ENCODE measurements at places on chromosomes 5 and 9.

DNA sequence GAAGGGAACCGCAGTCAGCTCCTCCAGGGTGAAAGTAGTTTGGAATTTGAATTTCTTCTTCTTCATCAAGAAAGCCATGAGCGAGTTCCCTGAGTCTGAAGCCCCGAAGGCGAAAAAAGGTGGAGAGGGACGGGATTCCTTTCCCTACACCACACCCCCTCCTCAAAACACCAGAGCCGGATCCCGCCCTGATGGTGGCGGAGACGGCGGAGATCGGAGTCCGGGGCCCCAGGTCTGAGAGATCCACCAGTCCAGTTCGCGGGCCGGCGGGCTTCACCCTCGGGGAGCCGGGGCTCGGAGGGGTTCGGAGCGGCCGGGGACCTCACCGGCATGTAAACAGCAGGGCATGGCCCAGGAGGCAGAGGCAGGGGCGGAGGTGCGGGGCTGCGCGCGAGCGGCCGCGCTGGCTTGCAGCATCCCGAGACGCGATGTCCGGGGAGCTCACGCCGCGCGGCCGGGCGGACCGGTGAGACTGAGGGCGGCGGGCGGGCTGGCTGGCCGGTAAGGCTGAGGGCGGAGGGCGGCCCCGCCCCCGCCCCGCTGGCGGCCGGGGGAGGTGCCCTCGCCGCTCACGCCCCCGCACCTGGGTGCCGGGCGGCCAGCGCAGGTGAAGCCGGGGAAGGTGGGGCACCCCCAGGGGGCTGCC is 606 bp downstream of the EEIG1 start:
- no peak for DNase-seq

DNA sequence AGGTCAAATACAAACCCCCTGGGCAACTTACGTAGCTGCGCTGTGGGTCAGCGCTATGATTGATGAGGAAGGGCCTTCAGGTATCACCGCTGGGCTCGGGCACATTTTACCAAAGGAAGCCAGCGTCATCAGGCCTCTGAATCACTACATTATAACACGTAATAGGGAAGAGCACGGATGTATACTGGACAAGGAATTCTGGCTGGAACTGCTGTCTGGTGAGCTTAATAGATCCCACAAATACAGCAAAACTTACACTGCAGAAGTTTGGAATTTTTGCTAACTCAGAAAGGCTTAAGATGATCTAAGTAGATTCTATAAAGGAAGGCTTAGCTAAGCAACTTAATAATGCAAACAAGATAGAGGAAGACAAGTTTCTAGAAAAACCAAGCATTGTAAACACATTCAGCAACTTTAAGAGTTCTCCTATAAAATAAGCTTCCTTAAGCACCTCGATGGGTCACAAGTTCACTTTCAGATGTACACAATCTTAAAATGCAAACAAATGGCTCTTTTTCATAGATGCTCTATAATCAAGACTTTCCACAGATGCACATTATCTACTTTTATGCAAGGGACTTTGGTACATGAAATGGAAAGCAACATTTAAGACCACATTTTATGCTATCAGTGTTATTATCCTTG is 360.1 kb upstream of the PANK3 start:
- DNase-seq, result no peak

DNA sequence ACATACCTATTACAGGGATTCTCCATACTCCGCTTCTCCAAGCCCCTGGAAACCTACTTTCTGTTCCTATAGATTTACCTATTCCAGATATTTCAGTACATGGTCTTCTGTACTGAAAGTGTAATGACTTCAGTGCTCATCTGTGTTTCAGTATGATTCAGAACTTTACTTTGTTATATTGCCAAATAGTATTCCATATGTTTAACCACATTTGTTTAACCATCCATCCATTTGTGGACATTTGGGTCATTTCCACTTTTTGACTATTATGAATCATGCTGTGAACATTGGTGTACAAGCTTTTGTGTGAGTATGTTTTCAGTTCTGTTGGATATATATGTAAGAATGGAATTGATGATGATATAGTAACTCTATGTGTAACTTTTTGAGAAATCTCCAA is 188.9 kb downstream of the PDZD2 start:
- no peak for DNase-seq

- DNase-seq, result no peak
Observed at GRCh38 chr5:171849585-171850323, 64.1 kb downstream of the SMIM23 start.
